ENCODE measurements at places on chromosomes 12 and 14. TPM values are rescaled to one million over a fixed set of nuclear protein-coding genes. Genes with fewer than 3 reads are reported as not detected.

DNA sequence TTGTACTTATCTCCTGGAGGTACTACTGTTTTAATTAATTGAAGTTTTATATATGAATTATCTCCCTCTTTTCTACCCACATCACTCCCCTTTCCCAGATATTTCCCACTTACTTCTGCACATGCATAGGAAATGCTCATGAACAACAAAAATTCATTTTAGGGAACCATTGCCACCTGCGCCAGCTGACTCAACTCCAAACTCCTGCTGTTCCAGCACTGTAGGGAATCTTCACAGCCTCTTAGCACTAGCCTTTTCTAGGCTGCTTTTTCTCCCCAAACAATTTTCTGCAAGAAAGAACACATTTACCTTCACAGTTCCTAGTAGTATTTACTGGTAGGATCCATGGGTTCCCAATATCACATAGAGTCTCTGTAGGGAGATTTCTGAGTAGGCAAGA lies 268.4 kb downstream of the LRFN5 start:
- no peaks in the 10 kb centered on the region for H3K4me1 ChIP-seq
- no peaks in the 10 kb centered on the region for H3K27me3 ChIP-seq
- H3K27ac ChIP-seq: no peak overlapping the region
- DNase-seq: no peak

- DNase-seq: peak; percentile 8
- H3K36me3 ChIP-seq: no peaks in the 10 kb centered on the region
- peaks cover 1% of the 10 kb centered on the region for H3K27me3 ChIP-seq
- no peaks in the 10 kb centered on the region for H3K4me1 ChIP-seq
- no peak overlapping the region for H3K27ac ChIP-seq
Observed at GRCh38 chr14:30283822-30284446, 275.0 kb upstream of the G2E3 start.

- no peaks in the 10 kb centered on the region for H3K27me3 ChIP-seq
- no peak overlapping the region for H3K27ac ChIP-seq
- DNase-seq: no peak
- peaks cover 3% of the 10 kb centered on the region for H3K4me1 ChIP-seq
Observed at GRCh38 chr12:32051511-32052211, 55.0 kb upstream of the BICD1 start.

- no peaks in the 10 kb centered on the region for H3K4me1 ChIP-seq
- peaks cover 13% of the 10 kb centered on the region for H3K27me3 ChIP-seq
- no peak overlapping the region for H3K4me3 ChIP-seq
- no peaks in the 10 kb centered on the region for H3K36me3 ChIP-seq
- no peak for DNase-seq
Observed at GRCh38 chr14:49418789-49419188, 167.4 kb downstream of the RPS29 start.

GRCh38 chr12:88052686-88053085 lies 23.5 kb upstream of the C12orf50 start:
- no peak overlapping the region for H3K27ac ChIP-seq
- H3K36me3 ChIP-seq: peaks cover 8% of the 10 kb centered on the region
- no peaks in the 10 kb centered on the region for H3K4me1 ChIP-seq
- H3K4me3 ChIP-seq: no peak overlapping the region
- H3K27me3 ChIP-seq: no peaks in the 10 kb centered on the region

DNA sequence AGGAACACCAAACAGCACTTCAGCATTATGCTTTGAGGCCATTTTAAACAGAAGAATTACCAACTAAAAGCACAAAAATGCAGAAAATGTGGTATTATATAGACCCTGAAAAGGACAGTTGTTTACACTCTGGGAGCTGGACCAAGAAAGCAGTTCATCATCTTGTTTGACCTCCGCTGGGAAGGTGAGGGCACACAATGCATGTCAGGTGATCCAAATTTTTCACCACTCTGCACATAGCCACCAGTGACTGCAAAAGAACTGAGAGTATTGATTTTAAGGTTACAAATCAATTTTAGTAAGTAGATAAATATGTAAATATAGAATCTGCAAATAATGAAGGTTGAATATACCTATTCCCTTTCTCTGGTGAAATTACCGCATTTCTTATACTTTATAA lies 119.6 kb downstream of the SLC16A7 start:
- H3K27ac ChIP-seq: no peak overlapping the region
- peaks cover 4% of the 10 kb centered on the region for H3K4me1 ChIP-seq
- H3K4me3 ChIP-seq: no peak overlapping the region

DNA sequence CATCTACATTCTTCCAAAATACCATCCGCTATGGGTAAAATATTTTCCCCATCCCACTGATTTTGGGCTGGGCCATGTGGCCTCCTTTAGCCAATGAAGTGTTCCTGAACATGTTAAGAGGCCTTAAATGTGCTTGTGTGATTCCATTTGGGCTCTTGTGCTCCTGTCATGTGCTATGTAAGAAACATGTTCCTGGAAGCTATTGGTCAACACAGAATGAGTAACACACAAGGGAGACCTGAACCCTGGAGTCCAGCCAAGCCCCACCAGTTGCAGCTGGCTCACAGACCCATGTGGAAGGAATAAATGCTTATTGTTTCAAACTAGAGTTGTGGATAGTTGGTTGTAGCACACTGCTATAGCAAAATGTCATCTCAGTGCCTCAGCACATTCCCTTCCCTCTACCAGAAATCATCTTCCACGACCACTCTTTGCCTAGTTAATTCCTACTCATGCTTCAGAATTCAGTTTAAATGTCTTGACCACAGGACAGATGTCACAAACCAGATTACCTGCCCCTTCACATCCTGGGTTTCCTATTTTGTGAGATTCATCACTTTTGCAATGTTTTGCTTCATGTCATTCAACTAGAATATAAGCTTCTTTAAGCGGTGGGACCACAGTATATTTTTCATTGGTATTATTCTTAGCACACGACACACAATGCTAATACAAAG lies 217.3 kb upstream of the EEA1 start:
- no peak for DNase-seq
- no peak overlapping the region for H3K4me3 ChIP-seq
- H3K27me3 ChIP-seq: peaks cover 1% of the 10 kb centered on the region
- no peaks in the 10 kb centered on the region for H3K4me1 ChIP-seq

DNA sequence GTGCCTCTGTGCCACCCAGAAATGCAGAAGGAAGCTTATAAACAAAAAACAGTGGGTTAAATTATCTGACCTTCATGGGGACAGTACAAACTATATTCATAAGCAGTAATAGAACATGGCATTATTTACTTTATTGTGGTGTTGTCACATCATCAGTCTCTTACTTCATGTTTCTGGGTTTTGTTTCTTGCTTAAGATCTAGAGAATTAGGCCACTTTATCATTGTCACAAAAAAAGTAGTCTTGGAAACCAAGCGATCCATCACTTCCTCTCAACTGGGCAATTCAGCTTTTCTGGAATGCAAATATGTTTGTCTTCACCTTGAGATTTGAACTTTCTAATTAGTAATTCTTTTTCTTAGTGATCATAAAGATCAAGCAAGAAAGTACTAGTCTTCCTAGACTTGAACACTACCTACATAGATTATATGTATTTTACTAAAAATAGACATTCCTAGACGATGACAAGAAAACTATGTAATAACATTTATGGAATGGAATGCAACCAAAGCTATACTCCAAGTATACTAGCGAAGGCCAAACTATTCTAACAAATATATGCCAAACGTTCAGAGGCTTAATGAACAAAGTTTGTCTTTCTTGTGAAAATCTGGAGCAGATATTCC lies 363.4 kb downstream of the DAD1 start:
- peaks cover 9% of the 10 kb centered on the region for H3K4me1 ChIP-seq
- H3K4me3 ChIP-seq: no peak overlapping the region
- no peak overlapping the region for H3K27ac ChIP-seq
- no peaks in the 10 kb centered on the region for H3K27me3 ChIP-seq

GRCh38 chr12:5257763-5258495 lies 174.0 kb upstream of the NTF3 start:
- no peaks in the 10 kb centered on the region for H3K36me3 ChIP-seq
- H3K4me3 ChIP-seq: no peak overlapping the region
- no peak overlapping the region for H3K27ac ChIP-seq
- no peaks in the 10 kb centered on the region for H3K4me1 ChIP-seq

- DNase-seq: no peak
- no peak overlapping the region for H3K4me3 ChIP-seq
- peaks cover 6% of the 10 kb centered on the region for H3K27me3 ChIP-seq
- no peak overlapping the region for H3K27ac ChIP-seq
Observed at GRCh38 chr12:62732861-62733427, 202.0 kb downstream of the PPM1H start.

GRCh38 chr14:65015391-65015790 lies 28.7 kb downstream of the FNTB start:
- no peak for DNase-seq
- no peak overlapping the region for H3K4me3 ChIP-seq
- no peak overlapping the region for H3K27ac ChIP-seq
- H3K27me3 ChIP-seq: no peaks in the 10 kb centered on the region

DNA sequence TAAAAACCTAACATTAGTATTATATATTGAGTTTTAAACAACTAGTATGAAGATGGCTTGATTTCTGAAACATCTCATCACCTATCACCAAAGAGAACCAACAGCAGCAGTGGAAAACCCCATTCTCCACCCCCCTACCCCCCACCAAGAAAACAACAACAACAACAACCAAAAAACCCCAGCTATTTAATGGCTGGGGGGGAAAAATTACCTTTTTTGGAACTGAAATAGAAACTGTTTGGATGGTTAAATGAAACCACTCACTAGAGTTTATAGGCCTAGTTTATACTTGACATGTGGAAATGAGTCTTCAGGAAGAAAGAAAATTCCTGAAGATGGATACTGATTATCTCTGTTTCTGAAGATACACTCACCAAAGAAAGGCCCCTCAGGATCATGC lies 30.3 kb downstream of the PPP2R5E start:
- DNase-seq: no peak
- peaks cover 50% of the 10 kb centered on the region for H3K4me1 ChIP-seq
- peak overlapping the region; percentile 10 for H3K27ac ChIP-seq

DNA sequence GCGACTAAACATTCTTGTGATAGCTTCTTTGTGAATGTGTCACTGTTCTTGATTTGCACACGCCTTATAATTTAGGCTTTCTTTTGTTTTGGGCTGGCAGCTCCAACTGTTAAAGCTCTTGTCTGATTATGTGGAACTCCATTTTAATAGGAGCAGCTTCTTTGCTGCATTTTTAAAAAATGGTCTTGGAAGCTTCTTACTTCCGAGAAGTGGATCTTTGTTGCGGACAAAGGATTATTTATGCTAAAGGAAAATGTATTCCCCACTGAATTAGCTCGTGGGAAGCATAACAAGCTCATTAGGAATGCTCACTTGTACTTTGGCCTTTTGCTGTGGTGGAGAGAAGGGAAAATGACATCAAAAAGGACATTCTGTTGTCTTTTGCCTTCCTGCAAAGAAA lies 20.0 kb downstream of the GAS2L3 start:
- no peak for DNase-seq
- no peak overlapping the region for H3K27ac ChIP-seq
- H3K4me3 ChIP-seq: no peak overlapping the region
- H3K36me3 ChIP-seq: no peaks in the 10 kb centered on the region
- H3K4me1 ChIP-seq: no peaks in the 10 kb centered on the region
- no peaks in the 10 kb centered on the region for H3K27me3 ChIP-seq

- peaks cover 2% of the 10 kb centered on the region for H3K36me3 ChIP-seq
- H3K4me3 ChIP-seq: no peak overlapping the region
- H3K27ac ChIP-seq: no peak overlapping the region
- no peaks in the 10 kb centered on the region for H3K27me3 ChIP-seq
- no peak for DNase-seq
Observed at GRCh38 chr12:49979016-49979586, 6.4 kb downstream of the AQP6 start.

DNA sequence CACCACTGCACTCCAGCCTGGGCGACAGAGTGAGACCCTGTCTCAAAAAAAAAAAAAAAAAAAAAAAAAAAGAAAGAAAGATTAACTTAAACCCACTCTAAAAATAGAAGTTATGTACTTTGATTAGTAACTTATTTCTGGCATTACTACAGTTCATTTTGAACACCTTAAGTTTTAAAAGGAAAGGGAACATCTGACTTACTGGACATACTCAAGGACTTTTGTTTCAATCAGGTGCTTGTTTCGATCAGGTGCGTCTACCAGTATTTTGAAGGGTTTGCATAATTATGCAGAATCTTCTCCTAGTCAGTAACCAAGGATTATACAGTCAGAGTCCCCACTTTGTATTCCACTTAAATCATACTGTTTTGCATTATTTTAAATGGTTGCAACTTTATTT lies 105.6 kb downstream of the DERA start:
- no peaks in the 10 kb centered on the region for H3K27me3 ChIP-seq
- DNase-seq: no peak
- no peak overlapping the region for H3K27ac ChIP-seq
- peaks cover 2% of the 10 kb centered on the region for H3K4me1 ChIP-seq
- peaks cover 47% of the 10 kb centered on the region for H3K36me3 ChIP-seq
- no peak overlapping the region for H3K4me3 ChIP-seq

- H3K27ac ChIP-seq: no peak overlapping the region
- H3K4me1 ChIP-seq: peaks cover 51% of the 10 kb centered on the region
- H3K27me3 ChIP-seq: no peaks in the 10 kb centered on the region
- H3K36me3 ChIP-seq: peaks cover 2% of the 10 kb centered on the region
- H3K4me3 ChIP-seq: no peak overlapping the region
- DNase-seq: no peak
Observed at GRCh38 chr12:27468241-27468640, 21.7 kb downstream of the SMCO2 start.

- no peak for DNase-seq
- peak overlapping the region; percentile 64 for H3K4me3 ChIP-seq
- H3K36me3 ChIP-seq: peaks cover 45% of the 10 kb centered on the region
- H3K4me1 ChIP-seq: peaks cover 53% of the 10 kb centered on the region
- H3K27ac ChIP-seq: peak overlapping the region; percentile 67
- no peaks in the 10 kb centered on the region for H3K27me3 ChIP-seq
Observed at GRCh38 chr12:56749853-56750252, 2.3 kb downstream of the PRIM1 start.

- no peaks in the 10 kb centered on the region for H3K27me3 ChIP-seq
- no peaks in the 10 kb centered on the region for H3K4me1 ChIP-seq
- no peaks in the 10 kb centered on the region for H3K36me3 ChIP-seq
- H3K27ac ChIP-seq: no peak overlapping the region
- H3K4me3 ChIP-seq: no peak overlapping the region
Observed at GRCh38 chr12:118429688-118430383, 53.5 kb downstream of the SUDS3 start.

DNA sequence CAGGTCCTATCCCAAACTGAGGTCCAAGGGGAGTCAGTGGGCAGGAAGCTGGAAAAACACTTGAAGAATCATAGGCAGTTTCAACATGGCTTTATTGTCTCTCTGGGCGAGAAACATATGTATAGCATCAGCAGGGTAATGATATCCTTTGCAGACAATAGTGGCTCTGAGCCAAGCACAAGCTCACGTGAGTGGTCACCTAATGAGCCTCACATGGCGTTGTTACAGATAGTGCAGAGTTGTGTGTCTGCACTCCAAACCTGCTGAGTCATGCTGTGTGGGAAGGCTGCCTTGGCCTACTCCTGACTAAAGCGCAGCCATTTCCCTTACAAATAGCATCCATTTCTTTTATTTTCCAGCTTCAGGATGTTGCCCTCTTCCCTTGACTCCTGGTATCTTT lies 105.2 kb upstream of the SYT1 start:
- H3K36me3 ChIP-seq: no peaks in the 10 kb centered on the region
- H3K4me1 ChIP-seq: no peaks in the 10 kb centered on the region
- H3K27me3 ChIP-seq: no peaks in the 10 kb centered on the region
- H3K4me3 ChIP-seq: no peak overlapping the region

GRCh38 chr14:50775357-50775756 lies 55.6 kb downstream of the NIN start:
- no peaks in the 10 kb centered on the region for H3K27me3 ChIP-seq
- peaks cover 52% of the 10 kb centered on the region for H3K36me3 ChIP-seq
- H3K4me3 ChIP-seq: no peak overlapping the region
- H3K4me1 ChIP-seq: peaks cover 40% of the 10 kb centered on the region

- no peaks in the 10 kb centered on the region for H3K27me3 ChIP-seq
- no peak for DNase-seq
- no peaks in the 10 kb centered on the region for H3K36me3 ChIP-seq
- H3K27ac ChIP-seq: no peak overlapping the region
Observed at GRCh38 chr12:41619705-41620104, 431.6 kb downstream of the PDZRN4 start.

The ZNF26 gene
- 14.0 TPM for total RNA-seq

The PTPN6 gene
- total RNA-seq: 354 TPM

The GLT8D2 gene
- total RNA-seq: not detected

The RILPL2 gene
- 6.0 TPM for total RNA-seq
